Dermis microvascular lymphatic vessel endothelial cell (primary cell): ENCODE measurements at places on chromosomes 7 and 10. TPM values are rescaled to one million over a fixed set of nuclear protein-coding genes. Genes with fewer than 3 reads are reported as not detected.

Gene ZNF800
- total RNA-seq, result 7.1 and 9.5 TPM in 2 replicates

Gene MUC12
- total RNA-seq, result not detected in 2 replicates

DNA sequence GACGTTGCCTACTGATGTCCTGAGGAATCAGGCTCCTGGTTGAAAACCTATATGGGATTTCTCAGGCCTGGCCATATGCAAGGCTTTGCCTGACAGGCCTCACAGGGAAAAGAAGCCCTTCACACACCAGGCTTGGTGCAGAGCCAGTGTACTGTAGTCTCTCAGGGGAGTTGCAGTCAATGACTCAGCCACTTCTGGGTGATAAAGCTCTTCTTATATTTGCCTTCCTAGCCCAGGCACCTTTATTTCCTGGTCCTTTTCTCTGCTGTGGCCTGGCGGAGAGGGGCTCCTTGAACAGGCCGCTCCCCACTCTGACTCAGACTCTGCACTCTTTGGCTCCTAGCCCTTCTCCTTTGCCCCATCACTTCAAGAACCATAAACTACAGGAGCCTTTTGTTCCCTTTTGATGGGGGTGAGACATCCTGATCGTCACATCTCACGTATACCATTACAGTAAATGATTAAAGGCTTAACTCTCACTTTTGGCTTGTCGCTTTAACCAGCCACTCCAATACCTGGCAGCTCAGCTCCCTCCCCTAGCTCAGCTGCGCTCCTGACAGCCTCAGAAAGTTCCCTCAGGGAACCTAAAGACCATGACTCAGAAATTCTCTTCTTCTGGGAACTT lies 33.5 kb downstream of the DPY19L1 start:
- peak; percentile 72 for DNase-seq

DNA sequence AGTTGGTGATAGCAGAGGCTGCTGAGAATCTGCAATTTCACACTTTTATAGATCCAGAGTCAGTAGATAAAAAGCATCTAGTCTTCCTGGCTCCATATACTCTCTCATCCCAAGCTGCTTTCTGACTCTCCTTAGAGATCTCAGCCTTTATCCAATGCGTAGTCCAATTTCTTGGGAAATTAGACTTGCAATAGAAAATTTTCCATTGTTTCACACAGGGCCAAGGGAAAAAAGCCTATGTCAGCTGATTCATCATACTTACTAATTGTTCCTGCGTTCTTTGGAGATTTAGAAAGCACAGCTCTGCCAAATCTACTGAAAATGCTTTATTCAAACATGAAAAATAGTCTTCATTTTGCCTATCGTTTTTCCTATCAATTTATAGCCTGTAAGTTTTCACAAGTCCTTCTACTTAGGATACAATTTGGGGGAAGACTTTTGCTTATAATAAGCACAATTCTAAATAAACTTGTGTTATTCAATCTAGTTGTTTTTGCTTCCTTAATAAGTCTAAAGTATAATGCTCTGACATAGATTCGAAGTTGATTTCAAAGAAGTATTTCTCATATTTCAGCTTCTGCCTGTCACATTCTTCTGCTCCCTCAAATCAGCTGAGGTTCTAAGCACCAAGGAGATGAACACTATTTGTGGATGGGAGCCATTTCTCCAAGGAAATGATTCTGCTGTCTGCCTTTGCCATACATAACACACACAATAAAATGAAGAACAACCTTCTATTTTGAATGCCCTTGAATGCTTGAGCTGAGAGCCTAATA lies 165.4 kb downstream of the ADAM12 start:
- no peak for DNase-seq

GRCh38 chr10:116796910-116797513 lies 52.3 kb upstream of the ENO4 start:
- DNase-seq, result peak; percentile 54

DNA sequence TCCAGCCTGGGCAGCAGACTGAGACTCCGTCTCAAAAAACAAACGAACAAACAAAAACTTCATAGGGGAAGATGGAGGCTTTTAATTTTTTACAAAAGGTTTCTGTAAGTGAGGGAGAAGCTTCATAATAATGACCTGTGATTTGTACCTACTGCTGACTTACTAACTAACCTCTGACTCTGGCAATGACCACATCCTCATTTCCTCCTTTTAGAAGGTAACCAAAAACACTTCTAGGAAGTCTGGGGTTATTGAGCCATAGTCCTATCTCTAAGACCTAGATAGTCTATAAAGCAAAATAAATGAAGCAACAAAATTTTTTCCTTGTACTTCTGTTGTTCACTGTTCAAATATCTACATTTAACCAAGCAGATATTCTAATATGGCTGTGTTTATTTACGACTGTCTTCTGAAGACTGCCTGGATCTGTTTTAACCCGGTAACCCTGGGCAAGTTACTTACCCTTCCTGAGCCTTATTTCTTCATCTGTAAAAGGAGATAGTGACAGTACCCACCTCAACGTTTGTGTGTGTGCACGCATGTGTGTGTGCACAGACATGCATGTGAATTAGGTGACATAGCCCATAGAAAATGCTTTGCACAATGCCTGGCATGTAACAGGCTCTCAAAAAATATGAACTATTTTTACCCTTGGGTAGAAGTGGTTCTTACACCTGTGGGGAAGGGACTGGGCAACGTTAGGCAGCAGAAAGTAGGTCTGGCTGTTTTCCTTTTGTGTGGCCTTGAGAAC lies 30.8 kb upstream of the SMNDC1 start:
- no peak for DNase-seq

- DNase-seq, result no peak
These were observed 60.7 kb downstream of the ABCB4 start for GRCh38 chr7:87414794-87415188.

GRCh38 chr10:79069325-79070080 lies 737 bp downstream of the ZMIZ1 start:
- DNase-seq, result no peak

Gene RHOBTB1
- 31.3 and 38.4 TPM in 2 replicates for total RNA-seq

- DNase-seq, result no peak
These were observed 51.0 kb downstream of the SKAP2 start for GRCh38 chr7:26813432-26813831.

GRCh38 chr7:45574669-45575500 lies 717 bp downstream of the ADCY1 start:
- DNase-seq, result peak; percentile 2

DNA sequence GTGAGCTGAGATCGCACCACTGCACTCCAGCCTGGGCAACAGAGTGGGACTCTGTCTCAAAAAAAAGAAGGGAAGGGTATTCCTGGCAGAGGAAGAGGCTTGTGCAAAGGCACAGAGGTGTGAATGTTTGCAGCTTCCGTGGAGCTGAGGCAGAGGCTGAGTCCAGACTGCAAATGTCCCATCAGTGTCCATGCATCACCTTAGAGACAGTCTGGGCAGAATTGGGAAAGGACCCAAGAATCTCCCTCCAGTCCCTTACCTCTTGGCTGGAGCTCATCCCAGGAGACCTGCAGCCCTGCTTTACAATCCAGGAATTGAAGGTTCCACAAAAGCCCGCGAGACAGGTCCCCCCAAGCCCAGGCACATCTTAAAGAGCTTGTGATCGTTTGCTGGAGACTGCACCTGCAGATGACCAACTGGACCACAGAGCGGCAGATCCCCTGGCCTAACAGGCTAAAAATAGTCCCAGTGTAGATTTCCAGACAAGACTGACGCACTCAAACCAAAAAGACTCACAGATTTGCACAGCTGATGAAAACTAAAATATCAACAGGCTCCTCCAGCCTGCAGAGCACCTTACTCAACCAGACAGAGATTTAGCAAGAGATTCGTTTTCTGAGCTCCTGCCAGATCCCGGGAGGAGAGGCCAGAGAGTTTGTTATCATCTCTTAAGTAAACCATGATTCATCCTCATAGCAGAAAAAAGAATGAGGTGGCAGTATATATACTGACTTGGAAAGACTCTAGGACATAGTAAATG lies 22.9 kb upstream of the NANOS1 start:
- no peak for DNase-seq

DNA sequence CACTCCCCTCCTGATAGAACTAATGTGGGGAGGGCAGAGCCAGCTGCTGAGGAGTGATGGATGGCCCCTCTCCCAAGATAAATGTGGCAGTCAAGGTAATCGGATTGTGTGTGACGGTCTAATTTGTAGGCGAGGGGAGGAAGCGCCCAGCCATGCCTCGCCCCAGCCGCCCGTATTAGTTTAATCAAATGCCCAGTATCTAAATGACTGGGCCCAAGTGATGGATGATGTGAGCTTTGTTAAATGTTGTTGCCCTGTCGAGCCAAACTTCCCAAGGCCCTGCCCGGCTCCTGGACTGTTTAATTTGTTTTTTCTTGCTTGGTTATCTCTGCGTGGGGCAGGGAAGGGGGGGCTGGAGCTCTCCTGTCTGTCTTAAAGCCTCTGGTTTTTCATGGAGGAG lies 88.4 kb upstream of the PPIF start:
- no peak for DNase-seq

Gene FGF8
- total RNA-seq, result not detected in 2 replicates

Gene ANKRD22
- not detected in 2 replicates for total RNA-seq

DNA sequence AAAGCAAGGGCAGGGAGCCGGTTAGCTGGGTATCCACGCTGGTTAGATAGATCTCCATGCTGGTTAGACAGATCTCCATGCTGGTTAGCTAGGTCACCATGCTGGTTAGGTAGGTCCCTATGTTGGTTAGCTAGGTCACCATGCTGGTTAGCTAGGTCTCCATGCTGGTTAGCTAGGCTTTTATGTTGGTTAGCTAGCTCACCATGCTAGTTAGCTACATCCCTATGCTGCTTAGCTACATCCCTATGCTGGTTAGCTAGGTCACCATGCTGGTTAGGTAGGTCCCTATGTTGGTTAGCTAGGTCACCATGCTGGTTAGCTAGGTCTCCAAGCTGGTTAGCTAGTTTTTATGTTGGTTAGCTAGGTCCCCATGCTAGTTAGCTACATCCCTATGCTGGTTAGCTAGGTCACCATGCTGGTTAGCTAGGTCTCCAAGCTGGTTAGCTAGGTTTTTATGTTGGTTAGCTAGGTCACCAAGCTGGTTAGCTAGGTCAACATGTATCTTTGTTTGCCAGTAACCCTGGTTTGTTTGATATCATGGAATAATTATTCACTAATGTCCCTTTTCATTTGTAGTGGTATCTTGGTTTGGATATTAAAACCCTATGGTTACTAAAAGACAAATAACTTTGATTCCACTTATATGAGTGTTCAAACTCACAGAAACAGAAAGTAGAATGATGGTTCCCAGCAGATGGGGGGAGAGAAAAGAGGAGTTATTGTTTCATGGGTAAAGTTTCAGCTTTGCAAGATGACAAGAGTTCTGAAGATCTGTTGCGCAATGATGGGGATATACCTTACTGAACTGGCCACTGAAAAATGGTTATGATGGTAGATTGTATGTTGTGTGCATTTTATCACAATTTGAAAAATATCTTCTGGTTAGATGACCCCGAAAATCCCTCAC lies 136.2 kb downstream of the PRPF18 start:
- no peak for DNase-seq

Gene MYPN
- under 0.01 TPM in 1 of 2 replicates, not detected in the other for total RNA-seq
